ENCODE measurements at places on chromosomes 2 and 18.
A peak's percentile ranks its signal among the peaks of the same experiment; 100 is the strongest.

GRCh38 chr2:162002623-162003235 is 71.3 kb downstream of the DPP4 start:
- no peak for DNase-seq

DNA sequence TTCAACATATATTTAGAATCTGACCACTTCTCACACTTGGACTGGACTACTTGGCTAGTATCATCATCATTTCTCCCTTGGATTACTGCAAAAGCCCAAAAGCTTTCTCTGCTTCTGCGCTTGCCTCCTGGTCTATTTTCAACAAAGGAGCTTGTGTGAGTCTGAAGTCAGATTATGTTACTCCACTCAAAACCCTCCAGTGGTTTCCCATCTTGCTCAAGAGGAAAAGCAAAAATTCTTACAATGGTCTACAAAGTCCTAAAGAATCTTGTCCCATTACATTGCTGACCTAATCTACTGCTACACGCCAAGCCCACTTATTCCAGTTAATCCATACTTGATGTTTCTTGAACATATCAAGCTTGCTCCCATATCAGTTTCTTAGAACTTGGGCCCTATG is 9.6 kb downstream of the PREPL start:
- no peak for DNase-seq

DNA sequence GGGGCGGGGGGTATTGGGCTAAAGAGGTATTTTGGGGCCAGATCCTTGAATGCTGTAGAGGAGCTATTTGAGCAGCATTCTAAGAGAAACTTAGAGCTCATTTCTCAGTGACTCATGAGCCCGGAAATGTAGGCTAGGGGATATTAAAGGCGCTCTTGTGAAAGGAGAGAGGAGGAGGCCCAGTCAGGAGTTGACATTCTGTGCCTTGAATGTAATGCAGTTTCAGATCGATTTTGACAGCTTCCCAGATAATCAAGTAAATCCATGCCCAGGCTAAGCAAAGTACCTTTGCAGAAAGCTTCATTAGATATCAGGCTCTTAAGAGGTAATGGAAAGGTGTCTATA is 1.5 kb downstream of the CAB39 start:
- peak; percentile 59 for DNase-seq

DNA sequence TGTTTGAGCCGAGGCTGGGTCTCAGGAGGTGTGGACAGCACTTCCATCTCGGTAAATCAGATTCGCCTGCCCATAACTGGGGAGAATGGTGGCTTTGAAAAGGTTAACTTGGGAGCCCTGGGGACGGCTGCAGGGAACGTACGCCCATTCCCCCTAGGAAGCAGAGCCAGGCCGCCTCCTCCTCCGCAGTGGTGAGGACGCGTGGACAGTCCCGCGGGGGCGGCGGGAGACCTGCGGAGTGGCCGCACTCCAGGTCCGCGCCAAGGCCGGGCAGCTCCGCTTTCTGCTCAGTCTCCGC is 845 bp upstream of the MYCN start:
- no peak for DNase-seq

DNA sequence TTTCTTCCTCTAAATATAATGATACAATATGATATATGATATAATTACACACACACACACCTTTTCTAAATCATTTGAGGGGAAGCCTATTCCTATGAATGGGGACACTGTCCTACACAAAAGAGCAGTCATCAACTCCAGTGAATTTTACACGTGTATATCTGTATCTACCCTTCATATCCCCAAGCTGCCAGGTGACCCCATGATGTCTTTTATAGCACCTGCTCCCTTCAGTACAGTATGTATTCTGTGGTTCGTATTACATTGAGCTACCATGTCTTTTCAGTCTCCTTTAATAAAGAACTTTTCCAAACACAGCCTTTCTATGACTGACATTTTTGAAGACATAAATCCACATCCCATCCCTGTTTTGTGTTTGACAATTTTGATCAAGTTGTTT is 19.0 kb downstream of the TBC1D8 start:
- DNase-seq, result no peak

- no peak for DNase-seq
These were observed 103.4 kb upstream of the CDCA7 start for GRCh38 chr2:173251225-173251624.

GRCh38 chr2:69567157-69567908 is 76.2 kb downstream of the AAK1 start:
- no peak for DNase-seq

- DNase-seq, result no peak
These were observed 30.6 kb downstream of the FAM178B start for GRCh38 chr2:96955762-96956161.

- DNase-seq, result no peak
These were observed 28.9 kb downstream of the OSBPL1A start for GRCh38 chr18:24368749-24369148.

- DNase-seq, result no peak
These were observed 36.5 kb downstream of the GALM start for GRCh38 chr2:38702413-38702812.

GRCh38 chr2:115568643-115569042 is 1126.2 kb downstream of the DPP10 start:
- no peak for DNase-seq

GRCh38 chr18:76823161-76823538 is 793 bp downstream of the ZNF236 start:
- DNase-seq, result no peak

GRCh38 chr2:54387059-54387991 is 68.8 kb upstream of the SPTBN1 start:
- no peak for DNase-seq

DNA sequence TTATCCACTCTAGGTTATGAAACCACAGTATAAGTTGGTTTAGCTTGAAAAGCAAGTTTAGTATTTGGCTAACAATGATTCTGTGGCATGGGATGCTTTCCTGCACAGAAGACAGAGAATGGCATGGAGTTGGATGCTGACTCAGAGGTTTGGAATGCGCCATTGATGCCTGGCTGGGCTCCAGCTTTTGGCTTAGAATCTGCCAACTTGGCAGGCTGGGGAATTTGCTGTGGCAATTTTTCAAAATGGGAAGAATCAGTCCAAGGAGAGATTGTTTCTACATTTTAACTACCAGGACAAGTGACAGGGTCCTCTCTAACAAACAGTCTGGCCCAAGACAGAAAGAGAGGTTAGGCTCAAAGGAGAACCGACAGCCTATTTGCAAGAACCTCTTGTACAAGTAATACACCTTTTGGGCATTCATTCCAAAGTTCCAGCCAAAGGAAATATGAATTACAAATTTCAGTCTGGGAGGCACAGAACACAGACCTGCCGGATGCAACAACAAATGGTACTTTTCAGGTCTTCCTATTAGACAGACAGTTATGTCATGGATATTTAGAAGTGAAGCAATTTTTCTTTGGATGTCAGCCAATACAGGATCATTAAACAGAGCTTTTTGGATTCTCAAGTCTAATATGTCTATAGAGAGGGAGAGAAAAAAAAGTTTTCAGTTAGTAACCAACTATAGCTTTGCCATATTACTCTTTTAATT is 1027.7 kb downstream of the TMEM182 start:
- DNase-seq, result no peak

DNA sequence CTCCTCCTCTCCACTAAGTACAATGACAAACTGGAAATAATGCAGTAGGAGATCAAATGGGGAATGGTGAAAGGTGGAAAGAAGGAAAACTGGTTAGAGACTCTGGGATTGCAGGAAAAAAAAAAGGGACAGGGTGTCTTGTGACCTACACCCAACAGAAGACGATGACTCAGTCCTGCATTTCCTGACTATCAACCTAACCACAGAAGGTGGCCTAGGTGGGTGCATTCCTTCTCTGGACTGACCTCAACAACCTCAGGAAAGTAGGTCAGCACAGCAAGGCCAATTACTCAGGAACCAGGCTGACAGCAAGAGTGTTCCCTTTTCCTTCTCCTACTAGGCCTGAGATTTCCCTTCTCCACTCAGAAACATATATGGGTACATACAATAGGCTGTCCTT is 1386.4 kb upstream of the ZEB2 start:
- DNase-seq, result no peak

DNA sequence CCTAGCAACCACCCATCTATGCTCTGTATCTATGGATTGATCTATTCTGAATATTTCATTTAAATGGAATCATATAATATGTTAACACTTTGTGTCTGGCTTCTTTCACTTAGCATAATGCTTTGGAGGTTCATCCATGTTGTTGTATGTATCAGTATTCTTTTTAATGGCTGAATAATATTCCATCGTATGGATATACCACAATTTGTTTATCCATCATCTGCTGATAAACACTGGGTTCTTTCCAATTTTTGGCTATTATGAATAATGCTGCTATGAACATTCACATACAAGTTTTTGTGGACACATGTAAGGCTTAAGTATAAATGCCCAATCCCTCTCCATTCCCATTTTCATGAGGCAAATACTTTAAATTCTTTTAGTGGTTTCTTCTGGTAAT is 52.9 kb downstream of the MRPL33 start:
- no peak for DNase-seq

GRCh38 chr2:85710687-85711577 is 16.8 kb downstream of the GNLY start:
- no peak for DNase-seq

DNA sequence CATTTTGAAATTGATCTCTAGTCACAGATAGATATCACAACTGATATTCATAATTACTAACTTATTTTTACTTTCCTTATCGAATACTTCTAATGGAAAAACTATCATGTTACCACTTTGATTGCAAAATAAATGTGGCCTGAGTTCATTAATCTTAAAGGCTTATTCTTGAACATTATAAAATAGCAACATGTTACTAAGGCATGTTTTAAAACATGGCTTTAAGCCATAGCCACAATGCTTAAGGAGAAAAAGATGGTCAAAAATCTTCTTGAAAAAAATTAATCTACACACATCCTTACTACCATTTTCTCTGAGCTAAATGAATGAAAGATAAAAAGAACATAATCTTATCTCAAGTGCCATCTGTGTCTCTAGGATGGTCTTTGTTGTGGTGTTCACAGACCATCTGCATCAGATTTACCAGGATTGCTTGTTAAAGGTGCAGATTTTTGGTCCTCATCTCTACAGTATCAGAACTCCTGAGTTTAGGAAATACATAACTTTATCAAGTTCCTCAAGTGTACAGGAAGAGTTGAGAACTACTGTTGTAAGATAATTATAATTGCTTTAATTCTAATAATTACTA is 15.3 kb downstream of the MTX2 start:
- no peak for DNase-seq

- no peak for DNase-seq
These were observed 201.3 kb upstream of the CXCR4 start for GRCh38 chr2:136319237-136319636.

DNA sequence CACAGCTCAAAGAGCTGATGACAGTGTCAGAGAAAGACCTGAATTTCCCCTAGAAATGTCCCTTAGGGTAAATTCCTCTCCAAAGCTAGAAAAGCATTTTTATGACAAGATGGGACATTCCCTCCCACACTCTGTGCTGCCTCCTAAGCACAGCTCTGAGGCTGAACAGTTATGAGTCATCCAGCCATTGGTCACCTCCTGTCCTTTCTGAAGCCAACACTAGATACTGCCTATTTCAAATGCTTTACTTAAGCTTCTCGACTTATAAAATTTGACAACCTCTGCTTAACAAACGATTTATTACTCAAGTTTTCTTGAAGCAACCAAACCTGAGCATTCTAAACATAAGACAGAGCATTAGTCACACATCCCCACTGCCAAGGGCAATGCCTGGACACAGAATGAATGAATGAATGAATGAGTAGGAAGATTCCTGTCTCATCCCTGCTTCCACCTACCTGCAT is 35.4 kb downstream of the B4GALT6 start:
- DNase-seq, result no peak

GRCh38 chr2:172554352-172555271 is 1.3 kb upstream of the PDK1 start:
- peak; percentile 26 for DNase-seq

- DNase-seq, result no peak
These were observed 73.6 kb downstream of the ZNF521 start for GRCh38 chr18:25278394-25278793.

DNA sequence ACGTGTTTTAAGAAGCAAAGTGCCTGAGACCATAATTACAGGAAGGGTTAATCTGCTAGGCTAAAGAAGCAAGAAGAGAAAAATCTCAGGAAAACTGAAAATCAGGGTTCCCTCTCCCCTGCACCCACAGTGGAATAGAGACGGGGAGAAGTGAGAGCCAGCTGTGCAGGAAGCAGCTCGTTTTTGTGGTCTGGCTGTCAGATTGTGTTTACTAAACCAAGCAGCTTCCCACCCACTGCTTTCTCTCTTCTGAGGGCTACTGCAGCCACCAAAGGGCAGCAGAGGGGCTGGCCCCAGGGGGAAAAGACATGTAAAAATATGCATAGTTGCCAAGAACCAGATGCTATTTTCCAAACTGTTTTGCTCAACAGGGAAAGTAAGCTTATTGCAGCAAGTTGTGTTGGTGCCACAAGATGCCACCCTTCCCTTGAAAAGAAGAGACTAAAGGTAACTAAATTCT is 72.6 kb upstream of the THUMPD2 start:
- DNase-seq, result no peak

DNA sequence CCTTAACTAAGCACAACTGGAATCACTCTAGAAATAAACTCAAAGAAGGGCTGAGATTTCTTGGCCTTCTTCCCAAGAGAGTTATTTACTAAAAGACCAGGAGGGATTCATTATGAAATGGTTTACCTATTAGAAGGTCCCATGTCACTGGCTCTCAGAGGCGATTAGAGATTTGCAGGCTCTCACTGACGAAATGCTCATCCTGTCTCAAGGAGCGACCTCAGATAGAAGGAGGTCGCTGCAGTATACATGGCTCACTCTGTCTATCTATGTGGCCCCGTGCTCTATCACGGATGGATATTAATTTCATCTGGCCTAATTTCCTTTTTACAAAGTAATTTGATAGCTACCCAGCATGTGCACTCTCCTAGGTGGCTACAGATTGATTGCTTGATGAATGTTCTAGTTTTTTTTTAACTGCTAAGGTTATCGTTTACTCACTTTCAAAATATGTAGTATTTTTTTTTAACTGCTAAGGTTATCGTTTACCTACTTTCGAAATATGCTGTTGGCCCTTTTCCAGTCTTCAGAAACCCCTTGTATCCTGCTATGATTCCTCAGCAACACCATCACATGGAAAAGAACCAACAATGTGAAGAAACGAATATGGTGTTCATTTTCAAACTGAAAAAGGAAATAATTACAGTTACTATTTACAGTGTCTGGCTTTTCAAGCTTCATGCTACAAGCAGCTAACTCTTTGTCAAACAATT is 9.1 kb downstream of the SMIM21 start:
- DNase-seq, result no peak

DNA sequence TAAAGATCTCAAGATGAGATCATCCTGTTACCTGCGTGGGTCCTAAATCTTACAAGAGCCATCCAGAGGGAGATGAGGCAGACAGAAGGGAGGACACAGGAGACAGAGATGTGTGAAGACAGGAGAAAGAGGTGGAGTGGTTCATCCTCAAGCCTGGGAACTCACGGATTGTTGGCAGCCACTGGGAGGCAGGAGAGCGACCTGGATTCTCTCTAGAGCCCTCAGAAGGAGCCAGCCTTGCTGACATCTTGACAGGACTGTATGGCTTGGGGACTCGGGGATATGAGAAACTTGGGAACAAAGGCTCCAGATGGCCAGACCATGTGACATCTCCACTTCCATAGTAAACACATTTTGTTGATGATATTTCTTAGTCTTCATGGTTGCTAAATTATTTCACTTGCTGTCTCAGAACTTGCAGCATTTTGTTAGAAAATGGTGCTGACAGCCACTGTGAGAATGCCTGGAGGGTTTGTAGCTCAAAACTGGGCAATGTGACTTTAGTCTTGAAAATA is 57.8 kb upstream of the MC2R start:
- DNase-seq, result no peak
